Posterior cingulate gyrus (tissue), 11 donors: ENCODE measurements at places on chromosomes 6 and 20.
A peak's percentile ranks its signal among the peaks of the same experiment; 100 is the strongest.

DNA sequence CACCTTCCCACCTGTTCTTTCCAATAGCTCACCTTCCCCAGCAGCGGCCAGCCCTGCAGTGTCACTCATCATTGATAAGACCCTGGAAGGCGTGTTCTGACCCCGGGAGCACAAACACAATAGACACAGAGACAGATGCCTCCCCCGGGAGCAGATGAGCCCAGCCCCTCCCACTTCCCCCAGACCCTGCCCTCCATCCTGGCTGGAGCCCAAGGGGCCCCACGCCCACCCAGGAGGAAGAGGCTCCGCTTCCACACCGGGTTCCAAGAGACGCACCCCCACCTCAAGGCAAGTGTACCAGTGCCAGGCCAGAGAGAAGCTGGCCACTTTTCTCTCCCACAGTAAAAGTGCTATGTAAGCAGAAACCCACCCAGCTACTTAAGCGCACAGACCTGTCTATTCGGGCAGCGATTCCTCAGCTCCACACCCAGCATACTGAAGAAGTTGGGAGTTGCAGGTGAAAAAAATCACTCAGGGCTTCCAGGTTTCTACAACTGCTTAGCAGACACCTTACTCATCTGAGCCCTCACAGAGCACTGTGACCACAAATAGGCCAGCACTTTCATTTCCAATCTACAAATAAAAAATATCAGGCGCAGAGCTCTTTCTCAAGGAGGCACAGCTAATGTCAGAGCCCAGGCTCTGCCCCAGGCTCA, 93.4 kb upstream of the NXT1 start:
- no peak for DNase-seq

GRCh38 chr20:33993576-33994221, at the start of gene RALY:
TSS of gene RALY (plus strand) at chr20:33993911. CDS start at chr20:34072075, 78,164 bp downstream.
- DNase-seq: no peak

- DNase-seq: no peak
Measured at GRCh38 chr20:57826666-57827287, 117.0 kb upstream of the PMEPA1 start.

GRCh38 chr20:5072756-5073659, 46.8 kb downstream of the PCNA start:
- peak; percentile 39 for DNase-seq

GRCh38 chr6:135853227-135853626, 1.7 kb downstream of the PDE7B start:
- no peak for DNase-seq

- no peak for DNase-seq
Measured at GRCh38 chr6:33766921-33767907, 20.5 kb upstream of the IP6K3 start.

GRCh38 chr20:3804781-3805180, 8.7 kb downstream of the CDC25B start:
- peak; percentile 52 for DNase-seq

DNA sequence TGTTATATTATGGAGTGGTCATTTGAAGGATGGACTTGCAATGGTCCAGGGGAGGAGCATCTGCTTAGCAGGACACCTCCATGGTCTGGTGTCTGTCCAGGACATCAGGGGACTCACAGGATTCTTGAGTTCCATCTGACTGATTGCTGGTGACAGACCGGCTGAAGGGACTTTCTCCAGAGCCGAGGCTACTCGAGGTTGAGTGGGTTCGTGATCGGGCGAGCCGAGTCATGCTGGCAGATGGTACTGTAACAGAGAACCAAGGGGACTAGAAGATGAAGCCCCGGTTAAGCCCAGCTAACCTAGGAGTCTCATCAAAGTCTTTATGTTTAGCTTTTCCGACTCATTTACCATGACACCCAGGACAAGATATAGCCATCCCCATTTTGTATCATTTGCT, 7.5 kb upstream of the SLA2 start:
- DNase-seq: no peak

DNA sequence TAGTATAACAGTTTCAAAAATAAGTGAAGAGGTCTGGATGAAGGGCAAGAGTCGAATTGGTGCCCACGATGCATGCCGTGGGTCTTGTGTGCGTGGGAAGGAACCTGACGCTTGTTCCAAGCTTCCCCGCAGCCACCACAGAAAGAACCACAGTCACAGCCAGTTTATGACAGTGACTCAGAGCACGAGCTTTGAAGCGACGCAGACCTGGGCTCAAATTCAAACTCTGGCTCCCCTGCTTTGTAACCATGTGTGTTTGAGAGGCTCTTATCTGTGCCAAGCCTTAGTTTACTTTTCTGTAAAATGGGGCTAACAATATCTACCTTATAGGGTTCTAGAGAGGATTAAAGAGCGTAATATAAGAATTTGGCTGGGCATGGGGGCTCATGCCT, 65.5 kb downstream of the SYNJ2 start:
- peak; percentile 87 for DNase-seq

GRCh38 chr6:73564578-73565345, 43.9 kb upstream of the EEF1A1 start:
- DNase-seq: no peak

DNA sequence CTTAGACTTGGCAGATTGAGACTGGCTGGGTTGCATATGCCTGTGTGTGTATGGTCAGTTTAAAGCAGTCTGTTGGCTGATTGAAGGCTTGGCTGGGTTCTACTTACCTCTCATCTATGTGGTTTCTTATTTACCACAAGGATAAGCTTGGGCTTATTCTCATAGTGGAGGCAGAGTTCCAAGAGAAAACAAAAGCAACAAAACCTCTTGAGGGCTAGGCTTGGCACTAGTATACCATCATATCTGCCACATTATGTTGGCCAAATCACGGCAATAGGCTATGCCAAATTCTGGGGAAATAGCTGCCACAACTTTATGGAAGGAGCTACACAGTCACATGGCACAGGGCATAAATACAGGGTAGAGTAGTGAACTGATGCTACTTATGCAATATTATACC, 714.1 kb downstream of the CBLN4 start:
- no peak for DNase-seq

- DNase-seq: no peak
Measured at GRCh38 chr6:89140347-89141156, 5.3 kb upstream of the PM20D2 start.

- DNase-seq: no peak
Measured at GRCh38 chr6:85675030-85675819, 32.5 kb upstream of the SYNCRIP start.

GRCh38 chr20:48158014-48158413, 372.7 kb upstream of the SULF2 start:
- no peak for DNase-seq

DNA sequence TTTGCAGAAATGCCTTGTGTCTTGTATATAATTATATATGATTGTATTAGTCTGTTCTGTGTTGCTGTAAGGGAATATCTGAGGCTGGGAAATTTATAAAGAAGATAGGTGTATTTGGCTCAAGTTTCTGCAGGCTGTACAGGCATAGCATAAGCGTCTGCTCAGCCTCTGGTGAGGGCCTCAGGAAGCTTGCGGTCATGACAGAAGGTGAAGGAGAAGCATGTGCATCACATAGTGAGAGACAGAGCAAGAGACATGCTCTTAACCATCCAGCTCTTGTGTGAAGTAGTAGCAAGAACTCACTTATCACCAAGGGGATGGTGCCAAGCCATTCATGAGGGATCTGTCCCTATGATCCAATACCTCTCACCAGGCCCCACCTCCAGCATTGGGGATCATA, 6.5 kb downstream of the DCBLD1 start:
- no peak for DNase-seq

DNA sequence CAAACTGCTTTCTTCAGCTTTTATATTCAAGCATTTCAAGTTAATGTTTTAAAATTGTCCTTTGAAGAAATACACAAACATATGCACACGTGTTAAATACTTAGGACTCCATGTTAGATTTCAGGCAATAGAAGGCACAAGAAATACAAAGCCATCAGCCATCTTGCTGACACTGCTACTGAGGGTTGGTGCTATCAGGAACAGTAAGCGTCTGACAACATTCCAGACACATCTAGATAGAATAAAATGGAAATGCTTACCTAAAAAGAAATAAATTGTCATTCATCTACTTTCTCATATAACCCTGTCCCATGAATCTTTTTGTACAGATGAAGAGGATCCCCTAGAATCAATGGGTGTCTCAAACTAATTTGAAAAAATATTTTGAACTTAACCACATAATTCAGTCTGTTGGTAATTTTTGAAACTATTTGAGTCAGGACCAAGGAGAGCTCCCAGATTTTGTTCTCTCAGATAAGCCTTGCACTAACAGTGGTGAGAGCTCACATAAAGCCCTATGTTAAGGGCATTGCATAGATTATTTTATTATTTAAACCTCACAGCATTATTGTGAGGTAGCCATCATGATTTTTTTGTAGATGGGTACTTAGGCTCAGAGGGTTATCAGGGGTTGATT, 631.1 kb upstream of the POU3F2 start:
- DNase-seq: no peak

DNA sequence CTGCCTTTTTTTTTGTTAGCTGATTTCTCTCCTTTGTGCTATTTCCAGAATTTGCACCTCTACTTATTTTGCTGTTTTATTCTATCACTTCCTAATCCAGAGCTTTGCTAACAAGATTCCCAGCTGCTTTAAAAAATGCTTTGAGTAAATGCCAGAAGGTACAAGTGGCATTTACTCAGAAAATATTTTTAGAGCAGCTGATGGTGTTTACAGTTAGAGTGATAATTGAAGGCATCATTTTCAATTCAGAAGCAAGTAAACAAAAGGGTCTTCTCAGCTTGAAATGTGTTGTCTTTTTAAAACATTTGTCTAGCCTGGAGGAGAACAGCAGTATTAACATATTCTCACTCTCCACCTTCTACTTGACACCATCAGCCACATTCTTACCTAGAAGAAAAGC, 99.9 kb downstream of the OTOR start:
- no peak for DNase-seq

DNA sequence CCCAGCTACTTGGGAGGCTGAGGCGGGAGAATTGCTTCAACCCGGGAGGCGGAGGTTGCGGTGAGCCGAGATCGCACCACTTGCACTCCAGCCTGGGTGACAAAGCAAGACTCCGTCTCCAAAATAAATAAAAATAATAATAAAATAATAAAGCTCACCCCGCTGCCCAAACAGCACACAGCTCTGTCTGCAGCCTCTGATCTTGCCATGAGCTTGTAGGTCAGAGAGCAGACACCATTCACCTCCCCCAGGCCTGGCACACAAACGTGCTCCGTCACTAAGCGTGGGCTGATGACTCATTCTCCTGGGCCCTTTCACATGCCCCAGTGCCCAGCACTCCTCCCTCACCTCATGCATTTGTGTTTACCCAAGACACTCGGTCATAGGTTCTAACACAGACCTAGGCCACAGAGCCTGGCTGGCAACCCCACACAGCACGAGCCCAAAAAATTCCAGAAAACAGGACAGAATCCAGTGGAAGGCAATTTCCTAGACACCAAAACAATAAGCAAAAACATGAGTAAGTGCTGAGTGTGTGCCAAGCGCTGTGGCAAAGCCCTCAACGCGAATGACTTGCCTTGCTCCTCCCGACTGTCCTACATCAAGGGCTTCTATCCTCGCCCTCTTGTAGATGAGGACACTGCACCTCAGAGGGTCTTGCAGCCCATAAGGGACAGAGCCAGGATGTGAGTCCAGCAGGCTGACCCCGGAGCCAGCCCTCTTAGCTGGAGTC, 18.0 kb downstream of the ATP9A start:
- DNase-seq: peak; percentile 50

DNA sequence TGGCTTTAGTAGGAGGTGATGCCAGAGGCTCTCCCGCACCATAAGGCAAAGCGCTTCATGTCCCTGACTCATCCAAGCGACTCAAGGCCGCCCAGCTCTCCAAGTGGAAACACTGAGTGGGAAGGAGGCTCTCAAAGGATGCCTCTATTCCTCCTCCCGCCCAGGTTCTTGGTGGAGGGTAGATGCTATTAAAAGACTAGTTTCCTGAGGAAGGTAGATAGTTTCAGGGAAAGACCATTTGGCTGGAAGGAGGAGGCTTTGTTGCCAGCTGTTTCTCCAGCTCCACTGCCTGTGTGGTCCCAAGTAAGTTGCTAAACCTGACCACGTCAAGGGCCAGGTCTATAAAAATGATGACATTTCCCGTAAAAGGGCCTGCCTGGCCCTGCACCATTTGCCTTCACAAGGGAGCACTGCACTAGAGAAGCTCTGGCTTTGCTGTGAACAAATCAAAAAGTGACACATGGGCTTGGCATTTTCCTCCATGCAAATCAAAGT, 48.2 kb downstream of the GMDS start:
- peak; percentile 27 for DNase-seq

DNA sequence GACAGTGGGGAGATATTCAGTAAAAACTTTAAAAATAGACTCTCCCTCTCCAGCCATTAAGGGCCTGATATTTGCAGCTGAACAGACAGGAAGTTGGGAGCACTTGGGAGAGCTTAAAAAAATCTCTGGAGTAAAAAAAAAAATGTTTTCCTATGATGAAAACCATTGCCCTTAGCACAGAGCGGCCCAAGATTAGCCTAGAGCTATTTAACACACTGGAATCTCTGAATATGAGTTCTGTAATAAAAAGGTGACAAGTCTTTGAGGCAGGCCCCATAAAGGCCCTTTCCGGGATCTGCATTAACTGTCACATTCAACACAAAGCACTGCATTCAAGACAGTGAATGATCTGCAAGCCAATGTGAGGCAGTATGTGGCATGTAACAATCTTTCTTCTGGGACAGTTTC, 393.7 kb downstream of the ZFAND3 start:
- no peak for DNase-seq

- no peak for DNase-seq
Measured at GRCh38 chr6:16564436-16564835, 196.8 kb downstream of the ATXN1 start.

GRCh38 chr6:125151700-125152099, 1.9 kb upstream of the TPD52L1 start:
- no peak for DNase-seq

- no peak for DNase-seq
Measured at GRCh38 chr6:89221971-89222711, 5.0 kb upstream of the GABRR1 start.

- no peak for DNase-seq
Measured at GRCh38 chr20:12156252-12156651, 238.6 kb downstream of the BTBD3 start.

DNA sequence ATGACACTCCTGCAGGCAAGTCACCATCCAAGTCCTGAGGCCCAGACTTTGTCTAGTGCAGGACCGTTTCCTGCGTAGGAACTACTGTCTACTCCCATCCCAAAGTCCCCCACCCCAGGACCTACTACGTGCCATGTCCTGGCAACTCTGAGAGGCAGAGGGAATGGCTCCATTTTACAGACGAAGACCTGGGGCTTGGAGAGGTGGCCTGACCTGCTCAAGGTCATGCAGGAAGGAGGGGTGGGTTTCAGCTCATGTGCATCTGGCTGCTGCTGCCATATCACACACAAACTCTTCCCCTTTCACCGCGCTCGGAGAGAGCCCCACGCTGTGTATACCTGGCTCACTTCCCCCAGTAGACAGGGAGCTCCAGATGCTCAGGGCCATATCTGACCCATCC, 1.2 kb upstream of the NOL4L start:
- DNase-seq: no peak

GRCh38 chr6:78953798-78954197, 86.4 kb downstream of the IRAK1BP1 start:
- DNase-seq: no peak

- no peak for DNase-seq
Measured at GRCh38 chr6:58290177-58290576, 972.7 kb downstream of the PRIM2 start.

GRCh38 chr20:1426231-1426849, 33.5 kb upstream of the FKBP1A start:
- no peak for DNase-seq
